Right renal cortex interstitium (tissue), 3 donors: ENCODE measurements at places on chromosomes 11 and 22. TPM values are rescaled to one million over a fixed set of nuclear protein-coding genes. Genes with fewer than 3 reads are reported as not detected.

- no peak for DNase-seq
These were observed 500 bp upstream of the ADSL start for GRCh38 chr22:40345815-40346184.

- no peak for DNase-seq
These were observed 11.2 kb downstream of the KCNQ1OT1 start for GRCh38 chr11:2688381-2689231.

GRCh38 chr11:9815486-9816136, 151.7 kb downstream of the SWAP70 start:
- DNase-seq = no peak

DNA sequence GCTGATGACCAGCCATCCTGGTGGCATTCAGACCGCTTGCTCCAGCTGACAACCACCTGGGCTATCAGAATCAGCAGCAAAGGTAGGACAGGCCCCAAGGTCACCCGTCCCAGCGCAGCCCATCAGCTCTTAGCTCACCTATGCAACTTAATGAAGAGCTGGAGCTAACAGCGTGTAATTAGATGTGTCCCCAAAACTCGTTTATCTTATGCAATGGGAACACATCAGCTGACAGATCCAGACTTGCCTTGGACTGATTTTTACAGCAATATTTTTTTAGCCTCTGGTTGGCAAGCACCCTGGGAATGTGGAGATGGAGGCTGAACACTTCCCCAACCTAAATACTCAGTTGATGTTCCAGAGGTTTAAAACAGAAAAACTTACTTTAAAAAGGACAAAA, 76.0 kb downstream of the PACSIN2 start:
- no peak for DNase-seq

The UCP3 gene
- 1.7 TPM for polyA plus RNA-seq

- DNase-seq = no peak
These were observed 28.3 kb upstream of the USP47 start for GRCh38 chr11:11813288-11813962.
